ENCODE measurements at places on chromosomes 2 and 18.
A peak's percentile ranks its signal among the peaks of the same experiment; 100 is the strongest.

GRCh38 chr18:76451396-76452331 is 43.4 kb downstream of the ZNF516 start:
- DNase-seq, result no peak

- DNase-seq, result no peak
Observed at GRCh38 chr2:69013840-69014821, 1.2 kb downstream of the ANTXR1 start.

- no peak for DNase-seq
Observed at GRCh38 chr2:117771969-117772630, 42.4 kb upstream of the DDX18 start.

DNA sequence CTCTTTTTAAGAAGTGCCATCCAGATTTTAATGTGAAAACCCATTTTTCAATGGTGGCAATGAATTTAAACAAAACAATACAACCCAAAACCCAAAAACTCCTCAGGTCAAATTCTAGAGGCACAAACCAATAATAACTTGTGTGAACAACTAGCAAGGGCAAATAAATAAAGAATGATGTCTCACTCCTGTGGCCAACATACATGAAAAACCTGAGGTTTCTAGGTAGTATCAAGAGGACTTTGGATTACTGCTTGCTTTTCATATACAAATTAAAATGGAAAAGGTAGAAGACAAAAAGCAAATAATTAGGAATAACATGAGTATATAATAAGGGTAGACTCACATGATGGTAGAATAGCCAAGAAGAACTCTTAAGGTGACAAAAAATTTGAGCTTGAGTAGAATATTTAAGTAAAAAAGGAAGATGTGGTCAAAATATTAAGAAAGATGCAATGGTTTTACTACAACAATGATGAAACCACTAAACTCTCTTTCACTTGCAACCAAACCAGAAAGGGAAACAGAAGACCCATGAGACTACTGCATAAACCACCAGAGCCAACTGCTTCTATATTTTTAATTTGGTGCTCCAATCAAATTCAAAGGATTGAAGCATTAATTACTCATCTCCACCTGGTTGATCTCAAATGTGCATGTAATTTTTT is 53.5 kb downstream of the DARS1 start:
- no peak for DNase-seq

- DNase-seq, result no peak
Observed at GRCh38 chr2:108396845-108397244, 19.1 kb downstream of the SULT1C4 start.

- no peak for DNase-seq
Observed at GRCh38 chr2:106581755-106582147, 94.6 kb downstream of the CD8B2 start.

- DNase-seq, result no peak
Observed at GRCh38 chr2:142422769-142423168, 292.0 kb upstream of the LRP1B start.

DNA sequence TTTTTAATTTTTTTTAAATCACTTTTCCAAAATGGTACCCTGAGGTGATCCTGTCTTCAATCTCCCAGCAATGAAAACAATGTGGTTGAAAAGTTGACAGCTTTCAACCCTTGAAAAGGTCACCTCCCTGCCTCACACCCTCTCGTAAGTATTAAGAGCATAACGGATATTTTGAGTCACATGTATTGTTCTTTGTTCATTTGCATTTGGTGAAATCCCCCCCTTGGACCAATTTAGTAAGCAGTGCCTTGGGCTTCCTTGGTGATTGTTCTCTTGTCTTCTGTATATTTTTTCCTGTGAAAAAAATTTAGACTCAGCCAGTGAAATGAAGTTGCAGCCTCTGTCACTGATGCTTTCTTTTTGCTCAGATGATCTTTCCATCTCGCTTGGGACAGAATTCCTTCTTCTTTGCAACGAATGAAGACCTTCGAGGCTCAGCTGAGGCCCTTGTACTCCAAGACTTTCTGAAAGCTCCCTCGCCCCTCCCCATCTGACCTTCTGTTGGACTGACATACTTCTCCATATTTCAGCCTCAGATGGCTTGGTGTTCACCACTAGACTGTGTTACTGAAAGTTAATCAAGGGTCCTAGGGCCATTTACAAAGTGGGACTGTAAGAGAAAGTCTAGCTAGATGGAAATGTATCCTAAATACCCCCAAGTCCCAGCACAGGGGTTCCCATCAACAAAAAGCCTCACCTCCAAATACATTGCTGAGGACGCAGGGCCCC is 158.4 kb downstream of the BCL2 start:
- DNase-seq, result no peak

DNA sequence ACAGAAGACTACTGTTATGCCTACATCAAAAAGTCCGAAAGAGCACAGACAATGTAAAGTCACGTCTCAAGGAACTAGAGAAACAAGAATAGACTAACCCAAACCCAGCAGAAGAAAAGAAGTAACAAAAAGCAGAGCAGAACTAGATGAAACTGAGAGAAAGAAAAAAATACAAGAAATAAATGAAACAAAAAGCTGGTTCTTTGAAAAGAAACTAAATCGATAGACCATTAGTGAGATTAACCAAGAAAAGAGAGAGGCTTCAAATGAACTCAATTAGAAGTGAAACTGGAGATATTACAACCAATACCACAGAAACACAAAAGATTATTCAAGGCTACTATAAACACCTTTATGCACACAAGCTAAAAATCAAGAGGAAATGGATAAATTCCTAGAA is 271.8 kb downstream of the MBD2 start:
- no peak for DNase-seq

- DNase-seq, result no peak
Observed at GRCh38 chr2:239277401-239278085, 123.3 kb downstream of the HDAC4 start.

- no peak for DNase-seq
Observed at GRCh38 chr2:60597346-60597745, 43.9 kb upstream of the BCL11A start.

DNA sequence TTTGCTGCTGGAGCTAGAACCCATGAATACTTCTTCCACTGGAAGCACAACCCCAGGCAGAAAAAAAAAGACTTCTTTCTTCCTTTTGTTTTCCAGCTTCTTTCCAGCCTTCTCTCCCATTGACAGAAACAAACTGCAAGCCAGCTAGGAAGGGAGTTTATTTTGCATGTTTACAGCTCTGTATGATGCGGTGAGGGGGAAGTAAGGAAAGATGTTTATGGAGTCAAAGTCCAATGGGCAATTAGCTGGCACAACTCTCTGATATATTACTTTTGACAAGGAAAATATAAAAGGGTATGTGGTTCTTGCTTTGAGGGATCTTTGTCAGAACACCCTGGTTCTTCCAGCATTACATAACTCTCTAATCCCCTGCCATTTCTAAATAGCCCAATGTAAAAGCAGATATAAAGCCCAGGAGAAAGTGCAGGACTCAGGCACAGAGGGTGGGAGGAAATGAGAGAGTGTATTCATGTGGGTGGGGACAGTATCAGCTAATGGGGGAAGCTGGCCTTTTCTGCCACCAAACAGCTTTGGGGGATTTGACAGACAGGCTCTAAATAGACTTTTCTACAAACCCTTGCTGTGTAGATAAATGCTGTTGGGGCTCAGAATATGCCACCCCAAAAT is 9.3 kb upstream of the NMS start:
- no peak for DNase-seq

DNA sequence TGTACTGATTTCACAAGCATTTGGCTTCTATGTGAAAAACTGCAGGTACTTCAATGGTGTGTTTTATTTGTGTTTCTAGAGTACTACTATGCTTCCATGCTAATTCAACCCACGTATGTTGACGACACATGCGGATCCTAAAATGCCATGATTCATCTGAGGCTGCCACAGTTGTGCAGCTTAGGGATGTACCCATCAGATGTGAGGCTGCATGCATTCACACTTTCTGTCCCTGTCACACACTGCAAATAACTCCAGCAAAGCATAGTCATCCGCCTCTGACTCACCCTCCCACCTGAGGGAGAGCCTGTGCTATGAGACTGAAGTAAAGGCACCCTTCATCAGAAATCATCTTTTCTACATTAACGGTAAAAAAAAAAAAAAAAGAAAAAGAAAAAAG is 22.1 kb upstream of the SERTAD2 start:
- DNase-seq, result peak; percentile 59

DNA sequence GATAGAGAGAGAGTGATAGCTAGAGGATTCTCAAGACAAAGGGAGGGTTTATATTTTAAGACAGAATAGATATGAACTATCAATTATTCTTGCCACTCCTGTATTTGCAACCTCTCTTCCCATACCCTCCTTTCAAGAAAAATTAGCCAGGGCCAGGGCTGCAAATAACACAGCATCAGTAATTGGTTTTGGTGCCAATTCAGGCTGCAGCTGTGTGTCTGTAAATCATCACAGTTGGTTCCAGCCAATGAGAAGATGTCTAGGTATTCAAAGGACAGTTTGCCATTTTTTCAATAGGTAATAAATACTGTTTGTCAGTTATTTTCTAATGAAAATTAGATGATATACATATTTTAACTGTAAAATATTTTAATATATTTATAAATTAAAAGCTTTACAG is 73.5 kb downstream of the WDPCP start:
- no peak for DNase-seq

GRCh38 chr2:9944330-9944758 is 7.1 kb upstream of the GRHL1 start:
- DNase-seq, result no peak

DNA sequence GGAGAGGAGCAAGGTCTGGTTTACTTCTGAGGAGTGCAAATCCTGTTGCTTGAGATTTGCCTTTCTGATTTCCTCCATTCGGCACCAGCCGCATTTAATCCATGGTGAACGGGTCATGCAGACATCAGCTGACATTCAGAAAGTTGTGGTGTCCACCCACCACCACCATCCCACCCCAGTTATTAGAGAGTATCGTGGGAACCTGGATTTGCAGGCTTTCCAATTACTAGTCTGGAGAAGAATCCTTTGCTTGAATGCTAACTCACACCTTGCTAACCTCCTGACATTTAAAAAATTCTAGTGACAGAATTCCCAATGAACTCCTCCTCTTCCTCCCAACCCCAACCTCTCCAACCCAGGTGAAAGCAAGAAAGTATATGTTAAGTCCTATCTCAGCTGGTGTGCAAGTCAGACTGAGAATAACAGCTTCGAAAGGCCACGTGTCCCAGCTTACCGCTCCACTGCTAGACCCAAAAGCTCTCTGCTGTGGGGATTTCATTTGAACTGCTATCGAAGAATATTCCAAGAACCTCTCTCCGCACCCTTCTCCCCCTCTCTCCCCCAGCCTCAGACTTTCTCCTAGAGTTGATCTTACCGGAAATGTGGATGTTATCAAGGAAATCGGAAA is 17.7 kb downstream of the BCL11A start:
- DNase-seq, result no peak

DNA sequence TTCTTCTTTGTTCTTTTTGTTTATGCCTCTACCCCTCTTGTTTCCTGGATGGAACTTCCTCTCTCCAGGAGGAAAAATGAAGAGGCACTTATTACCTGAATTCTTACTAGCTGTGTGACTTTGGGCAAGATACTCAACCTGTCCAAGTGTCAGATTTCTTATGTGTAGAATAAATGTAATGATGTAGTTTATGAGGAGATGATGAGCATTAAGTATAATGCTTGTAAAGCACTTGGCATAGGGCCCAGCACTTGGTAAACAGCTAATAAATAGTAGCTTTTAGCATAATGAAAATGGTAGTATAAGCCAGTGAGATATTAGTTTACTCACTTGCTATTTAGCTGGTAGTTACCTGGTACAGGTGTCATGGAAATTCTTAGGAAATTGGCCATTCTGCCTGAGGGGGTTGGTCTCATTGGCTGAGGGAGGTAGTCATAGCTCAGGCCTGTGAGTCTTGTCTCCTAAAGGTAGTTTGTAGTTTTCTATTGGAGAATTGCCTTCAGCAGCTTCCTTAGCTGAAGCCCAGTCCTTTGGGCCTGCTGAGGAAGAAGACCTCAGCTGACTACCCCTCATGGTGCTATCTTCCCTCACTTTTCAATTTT is 133.4 kb upstream of the NABP1 start:
- no peak for DNase-seq

Measured in activated naive CD8-positive, alpha-beta T cell treated with anti-CD3 and anti-CD28 coated beads, Interleukin-2, amount 50 U/mL, for 16 hours (primary cell).